Stimulated activated CD4-positive, alpha-beta T cell treated with anti-CD3 and anti-CD28 coated beads, Interleukin-1b, Interleukin-23, amount 100 ng/mL, for 48 hours (primary cell): ENCODE measurements at places on chromosomes 6 and 20.

DNA sequence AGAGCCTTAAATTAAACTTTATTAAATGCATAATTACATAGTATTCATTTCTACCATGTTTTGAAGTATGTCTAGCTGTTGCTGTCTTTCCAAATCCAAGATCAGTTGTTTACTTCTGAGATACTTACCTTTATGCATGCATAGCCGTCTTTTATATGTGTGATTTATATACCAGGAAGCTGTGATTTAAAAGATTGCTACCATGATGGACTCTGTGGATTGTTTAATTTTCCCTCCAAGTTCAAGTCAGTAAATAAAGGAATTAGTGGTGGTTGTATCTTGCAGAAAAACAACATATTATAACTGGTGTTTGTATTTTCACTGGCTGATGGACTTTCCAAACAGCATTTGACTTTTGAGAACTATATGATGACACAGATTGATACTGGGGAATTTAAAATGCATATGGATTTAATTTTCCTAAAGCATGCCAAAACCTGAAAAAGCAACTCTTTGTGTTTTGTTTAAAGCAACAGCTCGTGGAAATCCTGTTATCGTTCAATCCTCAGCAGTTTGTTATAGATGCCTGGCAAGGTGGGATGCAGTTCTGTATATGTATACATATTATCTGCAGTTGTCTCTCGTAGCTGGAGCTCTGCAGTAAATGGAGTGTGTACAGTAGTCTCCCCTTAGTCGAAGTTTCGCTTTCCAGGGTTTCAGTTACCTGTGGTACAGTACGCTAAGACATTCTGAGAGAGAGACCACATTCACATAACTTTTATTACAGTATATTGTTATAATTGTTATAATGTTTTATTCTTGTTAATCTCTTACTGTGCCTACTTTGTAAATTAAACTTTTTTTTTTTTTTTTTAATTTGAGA lies 77.1 kb downstream of the CBFA2T2 start:
- no peak for DNase-seq

- DNase-seq, result no peak
These were observed 19.8 kb upstream of the TINAG start for GRCh38 chr6:54288474-54288873.

DNA sequence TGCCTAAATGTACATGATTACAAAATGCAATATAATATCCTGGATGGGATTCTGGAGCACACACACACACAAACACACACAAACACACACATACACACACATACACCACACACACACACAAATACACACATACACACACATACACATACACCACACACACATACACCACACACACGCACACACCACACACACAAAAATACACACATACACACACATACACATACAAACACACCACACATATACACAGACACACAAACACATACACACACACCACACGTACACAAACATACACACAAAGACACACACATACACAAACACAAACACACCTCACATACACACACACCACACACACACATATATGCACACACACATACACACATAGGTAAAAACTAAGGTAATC lies 134.6 kb upstream of the SYNDIG1 start:
- no peak for DNase-seq

GRCh38 chr20:33796263-33796906 lies 14.8 kb upstream of the CHMP4B start:
- no peak for DNase-seq

- no peak for DNase-seq
These were observed 95.5 kb upstream of the PRND start for GRCh38 chr20:4626228-4626627.

DNA sequence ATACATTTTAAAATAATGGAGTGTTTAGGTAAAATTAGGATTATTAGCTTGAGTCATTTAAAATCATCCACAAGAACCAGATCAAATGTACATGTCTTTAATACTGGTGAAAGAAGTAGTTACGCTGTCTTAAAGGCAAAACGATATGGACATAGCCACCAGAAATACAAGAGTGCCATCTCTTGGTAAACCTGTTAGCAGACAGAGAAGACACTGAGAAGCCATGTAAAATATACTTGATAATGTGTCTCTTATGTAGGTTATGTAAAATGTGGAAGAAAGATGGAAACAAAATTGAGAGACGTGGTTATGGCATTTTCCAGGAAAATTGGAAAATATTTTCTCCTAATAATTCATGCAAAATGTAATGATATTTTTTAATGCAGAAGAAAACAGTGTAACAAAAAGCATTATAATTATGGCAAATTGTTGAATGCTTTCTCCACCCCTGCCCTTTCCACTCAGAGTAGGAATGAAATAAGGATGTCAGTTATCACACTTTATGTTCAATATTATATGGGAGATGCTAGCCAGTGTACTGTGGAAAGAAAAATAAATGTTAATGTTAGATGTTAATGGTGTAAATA lies 12.2 kb upstream of the SLC17A2 start:
- DNase-seq, result no peak

GRCh38 chr20:59643615-59644061 lies 39.3 kb downstream of the PHACTR3 start:
- DNase-seq, result no peak

DNA sequence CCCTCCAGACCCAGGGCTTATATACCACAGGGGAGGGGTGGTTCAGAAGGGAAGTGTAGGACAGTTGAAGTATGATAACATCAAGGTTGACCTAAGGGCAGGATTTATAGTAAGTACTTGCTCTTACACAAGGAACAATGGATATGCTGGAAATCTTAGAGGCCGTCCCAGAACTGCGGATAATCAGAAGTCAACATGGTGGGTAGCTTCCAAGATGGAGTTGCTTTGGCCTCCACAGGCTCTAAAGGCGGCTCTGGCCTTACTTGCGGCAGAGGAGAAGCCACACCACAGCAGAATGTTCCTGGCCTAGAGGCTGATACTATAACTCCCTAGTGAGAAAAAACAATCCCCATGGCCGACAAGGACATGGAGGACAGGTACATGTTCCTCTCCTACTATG lies 344.7 kb downstream of the CDC5L start:
- no peak for DNase-seq
